Sciatic nerve (tissue), 2 donors: ENCODE measurements at places on chromosomes 6 and 20. TPM values are rescaled to one million over a fixed set of nuclear protein-coding genes. Genes with fewer than 3 reads are reported as not detected.
A peak's percentile ranks its signal among the peaks of the same experiment; 100 is the strongest.

XKR7 gene
- not detected for total RNA-seq

WFDC12 gene
- total RNA-seq, result not detected

TNF gene
- total RNA-seq, result 0.40 TPM

RIPPLY2 gene
- 0.80 TPM for total RNA-seq

CST4 gene
- total RNA-seq, result not detected

CST1 gene
- total RNA-seq, result 2.5 TPM

MAP7 gene
- 1.2 TPM for total RNA-seq

- peak; percentile 89 for DNase-seq
Measured at GRCh38 chr6:79813854-79814709, 133.3 kb downstream of the ELOVL4 start.

DNA sequence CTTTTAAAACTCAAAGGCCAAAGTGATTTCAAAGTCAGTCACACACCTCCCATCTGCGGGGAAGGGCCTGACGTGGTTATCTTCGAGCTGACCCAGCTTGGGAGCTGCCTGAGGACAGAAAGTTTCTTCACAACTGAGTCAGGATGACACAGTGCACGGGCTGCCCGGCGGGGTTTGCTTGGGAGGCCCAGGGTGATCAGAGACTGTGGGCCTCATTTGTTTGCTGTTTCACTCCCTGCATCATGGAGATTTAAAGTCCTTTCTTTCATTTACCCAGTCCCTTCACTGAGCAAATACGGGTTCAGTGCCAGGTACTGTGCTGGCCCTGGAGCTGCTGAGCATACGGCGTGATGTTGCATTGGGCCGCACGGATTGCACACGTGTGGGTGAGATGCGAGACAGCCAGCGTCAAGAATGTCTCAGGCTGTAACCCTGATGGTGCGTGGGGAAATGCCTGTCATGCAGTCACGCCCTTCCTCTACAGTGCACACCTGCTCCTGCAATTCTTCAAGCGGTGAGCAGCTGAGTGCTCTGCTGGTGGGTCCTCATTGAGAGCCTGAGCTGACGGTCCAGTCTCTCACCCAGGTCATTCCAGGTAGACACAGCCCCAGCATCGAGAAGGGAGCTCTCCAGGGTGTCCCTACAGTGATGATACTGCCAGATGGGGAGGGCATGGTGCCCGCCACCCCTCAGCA lies 82.7 kb upstream of the PMEPA1 start:
- no peak for DNase-seq

DNA sequence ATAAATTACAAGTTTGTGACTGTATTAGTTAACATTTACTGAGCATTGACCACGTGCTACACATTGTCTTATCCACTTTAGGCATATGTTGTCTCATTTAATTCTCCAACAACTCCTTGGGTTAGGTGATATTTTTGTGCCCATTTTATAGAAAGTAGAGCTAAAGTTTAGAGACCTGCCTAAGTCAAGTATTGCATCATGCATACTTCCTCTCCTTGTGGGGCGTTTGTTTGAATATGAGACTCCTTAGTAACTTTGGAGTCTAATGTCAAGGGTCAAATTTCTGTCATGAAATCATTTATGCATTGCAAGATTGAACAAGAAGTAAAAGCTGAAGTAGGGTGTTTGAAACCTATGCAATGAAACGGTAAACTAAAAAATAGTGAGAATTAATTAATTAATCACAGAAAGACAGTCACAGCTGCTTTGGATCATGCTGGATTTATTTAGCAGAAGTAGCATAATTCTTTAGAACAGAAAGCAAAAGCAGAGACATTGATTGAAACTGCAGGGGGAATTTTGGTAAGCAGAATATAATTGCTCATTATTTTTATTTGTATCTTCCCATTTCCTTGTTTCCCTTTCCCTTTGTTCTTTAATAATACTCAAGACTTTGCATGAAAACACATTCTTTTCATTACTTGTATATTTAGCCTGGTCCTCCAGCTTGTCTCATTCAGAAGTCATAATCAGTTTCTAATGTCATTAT lies 1374.4 kb upstream of the GJE1 start:
- DNase-seq, result no peak

DNA sequence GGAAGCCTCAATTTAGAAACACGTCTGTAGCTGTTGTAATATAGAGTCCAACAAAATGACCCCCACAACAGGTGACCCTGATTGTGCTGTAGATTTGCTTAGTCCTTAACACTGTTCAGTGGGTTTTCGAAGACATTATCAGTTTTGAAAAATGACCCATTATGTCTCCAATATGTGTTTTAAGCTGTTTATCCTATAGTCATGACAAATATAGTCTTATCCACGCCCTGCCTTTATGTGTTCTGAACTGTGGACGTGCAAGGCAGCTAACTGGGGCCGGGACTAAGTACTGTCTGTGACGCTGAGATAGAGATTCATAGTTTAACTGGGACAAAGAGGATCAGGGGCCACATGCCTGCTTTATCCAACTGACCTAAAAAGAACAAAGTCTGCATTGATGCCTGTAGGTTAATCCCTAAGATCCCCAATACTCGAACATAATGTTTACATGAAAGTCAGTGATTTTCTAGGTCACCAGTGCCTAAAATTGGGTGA lies 192.4 kb downstream of the CD83 start:
- no peak for DNase-seq

- DNase-seq, result no peak
Measured at GRCh38 chr20:38970302-38970701, 8.2 kb downstream of the DHX35 start.

GRCh38 chr20:58930496-58930895 lies 50.6 kb upstream of the NELFCD start:
- no peak for DNase-seq

- DNase-seq, result no peak
Measured at GRCh38 chr20:49969946-49970345, 12.8 kb upstream of the SNAI1 start.

DNA sequence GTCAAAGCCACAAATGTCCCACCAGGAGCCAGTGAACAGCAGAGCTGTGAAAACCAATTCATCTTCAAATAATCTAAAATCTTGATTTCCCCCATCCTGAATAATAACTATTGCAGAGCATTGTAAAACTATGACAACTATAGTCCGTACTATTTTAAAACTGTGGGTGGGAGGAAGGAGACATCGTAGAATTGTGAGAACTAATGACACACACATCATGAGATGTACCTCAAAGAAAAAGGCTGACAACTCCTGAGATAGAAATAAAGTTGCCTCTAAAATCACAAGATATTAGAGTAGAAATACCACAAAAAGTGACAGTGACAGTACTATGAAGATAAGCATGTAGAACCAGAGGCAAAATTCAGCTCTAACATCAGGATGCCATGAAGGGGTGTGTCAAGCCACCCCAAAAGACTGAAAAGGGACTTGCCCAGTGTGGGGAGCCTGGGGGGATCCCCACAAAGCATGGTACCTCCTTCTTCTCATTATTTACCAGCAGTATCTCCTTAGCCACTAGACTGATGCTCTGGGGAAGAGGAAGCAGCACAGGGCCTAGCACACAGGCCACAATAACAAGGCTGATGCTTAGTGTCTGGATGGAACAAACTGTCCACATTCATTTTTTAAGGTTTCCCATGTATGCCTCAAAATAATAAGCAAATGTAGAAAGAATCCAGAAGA lies 13.4 kb downstream of the NAPB start:
- no peak for DNase-seq

- no peak for DNase-seq
Measured at GRCh38 chr20:14441201-14441600, 103.8 kb upstream of the FLRT3 start.
